ENCODE measurements at places on chromosomes 3 and 15.
A peak's percentile ranks its signal among the peaks of the same experiment; 100 is the strongest.

GRCh38 chr3:71087143-71088018 lies 496.1 kb downstream of the FOXP1 start:
- DNase-seq = no peak

GRCh38 chr15:43791993-43792760 lies at the start of gene SERF2:
TSS of gene SERF2 (plus strand) at chr15:43792320. CDS start at chr15:43792377, 57 bp downstream.
- DNase-seq = peak; percentile 100

DNA sequence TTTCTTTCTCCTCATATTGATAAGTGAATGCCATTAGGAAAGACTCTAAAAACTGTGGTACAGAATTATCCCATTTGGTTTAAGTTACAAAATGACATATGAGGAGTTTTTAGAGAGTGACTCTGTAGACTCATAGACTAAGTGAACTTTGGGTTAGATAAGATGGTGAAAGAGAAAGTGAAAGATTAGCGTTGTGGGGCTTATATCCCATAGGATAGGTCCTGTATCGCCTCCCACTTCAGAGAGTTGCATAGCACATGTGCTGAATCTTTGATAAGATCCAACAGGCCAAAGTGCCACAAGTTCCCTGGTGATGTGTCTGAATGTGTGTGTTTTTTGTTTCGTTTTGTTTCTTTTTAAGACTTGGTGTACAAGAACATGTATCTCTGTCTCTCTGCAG lies 666.9 kb downstream of the MECOM start:
- no peak for DNase-seq

DNA sequence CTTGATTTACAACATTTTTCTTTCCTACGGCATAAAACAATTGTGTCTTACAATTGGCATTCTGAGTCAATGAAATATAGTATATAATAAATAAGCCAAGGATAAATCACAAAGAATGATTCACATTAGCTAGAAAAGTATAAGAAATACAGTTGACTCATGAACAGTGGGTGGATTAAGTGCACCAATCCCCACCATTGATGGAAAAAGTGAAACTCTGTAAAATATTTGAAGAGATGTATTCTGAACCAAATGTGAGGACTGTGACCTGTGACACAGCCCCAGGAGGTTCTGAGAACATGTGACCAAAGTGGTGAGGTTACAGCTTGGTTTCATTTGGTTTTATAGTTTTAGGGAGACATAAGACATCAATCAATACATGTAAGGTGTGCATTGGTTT lies 227.5 kb downstream of the ALCAM start:
- peak; percentile 23 for DNase-seq

- DNase-seq = no peak
Observed at GRCh38 chr3:50584391-50584790, 15.1 kb downstream of the HEMK1 start.

DNA sequence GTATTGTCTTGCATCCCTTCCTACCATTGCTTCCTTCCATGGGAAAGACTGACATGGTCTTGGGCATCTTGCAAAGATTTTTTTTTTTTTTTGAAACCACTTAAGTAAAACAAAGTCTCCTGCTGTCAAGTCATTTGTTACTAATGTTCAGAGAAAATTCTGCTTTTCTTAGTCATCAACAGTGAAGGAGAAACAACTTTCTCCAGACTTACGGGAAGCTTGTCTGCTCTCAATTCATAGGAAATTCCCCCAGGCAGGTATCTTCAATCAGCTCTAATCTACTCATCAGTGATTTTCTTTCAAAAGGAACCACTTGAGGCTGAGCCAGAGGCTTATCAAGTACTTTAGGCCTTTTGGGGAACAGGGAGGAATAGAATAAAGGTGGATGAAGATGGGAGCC lies 15.9 kb upstream of the DRD3 start:
- DNase-seq = no peak

- peak; percentile 89 for DNase-seq
Observed at GRCh38 chr3:189304465-189305351, 132.9 kb downstream of the TPRG1 start.

GRCh38 chr15:78075490-78076230 lies 1.9 kb downstream of the TBC1D2B start:
- DNase-seq = peak; percentile 39

DNA sequence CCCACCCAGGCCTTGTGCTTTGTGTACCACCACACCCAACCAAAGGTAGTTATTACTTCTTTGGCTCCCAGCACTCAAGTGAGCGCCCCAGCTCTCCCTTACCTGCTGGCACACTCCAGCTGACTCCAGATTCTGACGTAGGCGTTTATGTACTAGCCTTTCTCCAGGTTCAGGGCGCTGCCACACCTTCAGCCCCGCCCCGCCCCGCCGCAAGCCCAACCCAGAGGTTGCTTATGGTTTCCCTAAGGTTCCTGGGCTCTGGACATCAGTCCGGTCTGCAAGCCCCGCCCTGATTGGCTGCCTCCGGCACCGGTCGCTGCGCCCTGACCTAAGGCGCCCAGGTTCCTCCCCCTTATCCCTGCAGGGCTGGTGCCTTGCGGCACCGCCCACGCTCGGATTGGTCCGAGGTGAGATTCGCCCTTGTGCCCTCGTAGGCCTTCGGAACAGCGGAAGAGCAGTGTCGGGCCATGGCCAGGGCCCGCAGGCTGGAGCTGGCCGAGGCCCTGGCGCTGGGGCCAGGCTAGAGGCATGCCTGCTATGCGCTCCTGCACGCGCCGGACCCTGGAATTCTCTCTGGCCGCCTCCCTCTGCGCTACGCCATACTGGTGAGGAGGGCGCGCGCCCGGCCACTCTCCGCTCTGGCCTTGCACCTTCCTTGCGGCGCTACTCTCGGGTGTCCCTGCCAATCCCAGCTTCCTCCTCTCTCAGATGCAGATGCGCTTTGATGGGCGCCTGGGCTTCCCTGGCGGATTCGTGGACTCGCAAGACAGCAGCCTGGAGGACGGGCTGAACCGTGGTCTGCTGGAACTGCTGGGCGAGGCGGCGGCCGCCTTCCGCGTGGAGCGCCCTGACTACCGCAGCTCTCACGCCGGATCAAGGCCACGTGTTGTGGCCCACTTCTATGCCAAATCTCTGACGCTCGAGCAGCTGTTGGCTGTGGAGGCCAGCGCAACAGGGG lies 19.8 kb upstream of the NUDT16 start:
- DNase-seq = peak; percentile 78

- DNase-seq = no peak
Observed at GRCh38 chr3:24505691-24506550, 11.3 kb upstream of the THRB start.

DNA sequence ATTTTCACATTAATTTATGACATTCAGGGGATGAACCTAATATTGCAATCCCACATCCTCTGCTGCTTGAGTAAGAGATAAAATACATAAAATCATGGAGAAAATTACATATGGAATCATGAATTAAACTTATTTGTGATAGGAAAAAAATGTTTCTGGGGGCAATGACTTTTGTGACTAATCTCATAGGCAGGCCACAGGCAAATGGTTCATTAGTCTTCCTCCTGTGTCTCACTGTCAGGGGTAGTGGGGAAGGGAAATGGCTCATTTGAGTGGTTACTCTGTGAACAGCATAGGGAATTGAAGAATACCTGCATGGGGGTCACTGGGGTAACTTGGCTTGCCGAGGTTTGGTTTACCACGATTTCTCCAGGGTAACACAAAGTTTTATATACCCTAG lies 72.0 kb downstream of the TFG start:
- DNase-seq = no peak

DNA sequence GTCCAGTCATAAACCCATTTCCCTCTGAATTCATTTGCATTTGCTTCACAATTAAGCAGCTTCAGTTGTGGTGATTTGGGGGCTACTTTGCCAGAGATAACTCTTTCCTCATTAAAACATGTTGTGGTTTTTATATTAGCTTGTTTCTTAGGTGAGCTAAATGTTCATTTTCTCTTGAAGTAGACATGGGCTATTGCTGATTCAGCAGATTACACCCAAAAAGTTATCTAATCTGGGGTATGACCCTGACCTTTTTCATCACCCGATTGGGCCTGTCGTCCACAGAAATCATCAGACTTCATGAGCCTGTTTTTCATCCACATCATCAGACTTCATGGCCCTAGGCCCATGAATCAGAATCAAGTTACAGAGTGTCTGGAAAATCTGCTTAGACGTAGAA lies 97.5 kb upstream of the KLHL25 start:
- DNase-seq = no peak

- no peak for DNase-seq
Observed at GRCh38 chr3:155243512-155243921, 50.0 kb downstream of the STRIT1 start.

All from RWPE1 (cell line).